ENCODE measurements at places on chromosomes 4 and X.

- no peak for DNase-seq
Observed at GRCh38 chr4:25938787-25939186, 24.8 kb downstream of the SMIM20 start.

GRCh38 chrX:124231451-124231759 lies 101.1 kb upstream of the TEX13D start:
- peak; percentile 85 for DNase-seq

DNA sequence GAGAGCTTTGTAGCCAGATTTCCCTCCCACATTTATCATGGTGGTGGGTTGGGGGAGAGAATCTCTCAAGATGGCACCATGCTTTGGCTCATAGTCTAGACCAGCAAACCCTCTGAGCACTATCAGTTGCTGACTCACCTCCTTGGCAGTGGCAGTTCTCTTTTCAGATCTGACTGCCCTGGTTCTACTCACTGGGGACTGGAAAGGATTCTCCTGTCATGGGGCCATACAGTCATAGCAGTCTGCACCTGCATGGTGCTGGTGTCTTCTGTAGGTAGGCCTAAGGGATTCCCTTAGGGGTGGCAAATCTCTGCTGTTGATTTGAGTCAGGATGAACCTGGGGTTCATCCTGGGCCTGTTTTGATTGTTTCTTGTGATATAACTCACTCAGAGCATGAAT lies 2.6 kb downstream of the TEX13B start:
- no peak for DNase-seq

DNA sequence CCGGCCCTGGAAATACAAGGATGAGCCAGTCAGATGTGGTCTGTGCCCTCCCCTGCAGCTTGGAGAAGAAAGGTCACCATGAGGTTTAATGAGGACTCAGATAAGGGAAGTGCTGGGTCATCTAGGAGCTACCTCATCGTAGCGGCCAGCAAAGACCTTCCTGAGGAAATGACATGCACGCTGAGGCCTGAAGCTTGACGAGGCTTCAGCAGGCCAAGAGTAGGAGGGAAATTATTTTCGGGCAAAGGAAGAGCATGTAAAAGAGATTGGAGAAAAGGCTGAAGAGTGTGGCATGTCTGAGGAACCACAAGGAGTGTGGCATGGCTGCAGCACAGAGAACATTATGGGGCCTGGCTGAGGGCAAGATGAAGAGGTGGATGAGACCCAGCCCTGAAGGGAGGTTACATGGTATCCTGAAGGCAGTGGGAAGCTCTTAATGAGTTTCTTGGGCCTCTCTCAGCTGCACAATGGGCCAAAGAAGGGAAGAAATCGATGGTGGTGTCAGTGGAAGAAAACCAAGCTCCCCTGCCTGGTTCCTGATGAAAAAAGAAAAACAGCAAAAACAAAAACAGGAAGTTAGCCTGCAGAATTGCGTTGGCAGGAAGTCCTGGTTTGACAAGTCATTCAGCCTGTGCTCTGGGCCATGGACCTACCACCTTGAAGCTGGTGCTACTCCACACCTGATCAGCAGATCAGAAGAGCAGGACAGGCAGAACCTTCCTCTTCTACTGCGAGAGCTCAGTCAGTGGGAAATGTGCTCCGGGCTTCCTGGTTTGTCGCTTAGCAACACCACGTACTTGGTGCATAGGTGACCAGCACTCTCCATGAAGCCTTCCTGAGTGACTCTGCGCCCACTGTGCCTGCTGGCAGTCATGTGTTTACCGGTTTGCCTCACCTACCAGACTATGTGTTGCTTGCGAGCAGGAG lies 134.5 kb upstream of the KLF3 start:
- no peak for DNase-seq

DNA sequence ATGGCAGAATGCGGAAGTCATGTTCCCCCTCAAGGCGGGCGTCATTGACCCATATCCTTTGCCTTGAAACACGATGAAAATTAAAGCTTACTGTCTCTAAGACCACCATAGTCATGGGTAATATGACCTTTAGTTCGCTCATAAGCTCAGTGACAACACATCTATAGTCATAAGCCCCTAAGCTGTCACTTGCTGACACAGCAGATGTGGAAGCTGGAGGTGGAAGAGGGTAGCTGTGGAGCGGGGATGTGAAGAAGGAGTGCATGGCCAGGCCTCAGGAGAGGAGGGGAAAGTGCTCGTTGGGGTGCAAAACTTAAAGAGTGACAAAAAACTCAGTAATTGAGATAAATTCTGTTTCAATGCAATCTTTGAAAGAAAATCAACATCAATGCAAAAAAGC lies 134.0 kb upstream of the PDLIM3 start:
- no peak for DNase-seq

GRCh38 chrX:109830157-109830703 lies 97.2 kb upstream of the ACSL4 start:
- DNase-seq, result no peak
